Retina (tissue), 1 donor: ENCODE measurements at places on chromosomes 11 and 22.

DNA sequence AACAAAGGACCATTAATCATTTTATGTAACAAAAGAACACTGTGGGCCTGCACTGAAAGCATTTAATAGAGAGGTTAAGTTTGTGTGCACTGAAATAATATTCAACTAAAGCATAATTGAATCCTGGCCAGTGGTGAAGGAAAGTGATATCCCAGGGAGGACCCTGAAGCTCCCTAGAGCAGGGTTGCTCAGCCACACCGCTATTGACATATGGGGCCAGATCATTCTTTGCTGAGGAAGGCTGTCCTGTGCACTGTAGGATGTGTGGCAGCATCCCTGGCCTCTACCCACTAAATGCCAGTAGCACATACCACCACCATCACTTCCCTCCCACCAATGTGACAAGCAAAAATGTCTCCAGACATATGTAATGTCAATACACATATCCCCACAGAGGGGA, 166.1 kb upstream of the MTNR1B start:
- peak; percentile 27 for DNase-seq

GRCh38 chr11:16013649-16014275, 342.6 kb downstream of the SOX6 start:
- no peak for DNase-seq

DNA sequence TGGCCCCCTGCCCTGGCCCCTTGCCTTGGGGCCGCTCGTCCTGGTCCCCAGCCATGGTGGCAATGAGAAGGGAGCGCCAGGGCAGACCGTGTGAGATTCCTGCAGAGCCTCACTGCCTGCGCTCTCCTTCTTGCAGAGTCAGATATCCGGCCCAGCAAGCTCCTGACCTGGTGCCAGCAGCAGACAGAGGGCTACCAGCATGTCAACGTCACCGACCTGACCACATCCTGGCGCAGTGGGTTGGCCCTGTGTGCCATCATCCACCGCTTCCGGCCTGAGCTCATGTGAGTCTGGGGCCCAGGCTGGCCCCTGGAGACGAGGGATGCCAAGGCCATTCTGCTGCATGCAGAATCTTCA, 114.1 kb downstream of the MICAL2 start:
- no peak for DNase-seq

DNA sequence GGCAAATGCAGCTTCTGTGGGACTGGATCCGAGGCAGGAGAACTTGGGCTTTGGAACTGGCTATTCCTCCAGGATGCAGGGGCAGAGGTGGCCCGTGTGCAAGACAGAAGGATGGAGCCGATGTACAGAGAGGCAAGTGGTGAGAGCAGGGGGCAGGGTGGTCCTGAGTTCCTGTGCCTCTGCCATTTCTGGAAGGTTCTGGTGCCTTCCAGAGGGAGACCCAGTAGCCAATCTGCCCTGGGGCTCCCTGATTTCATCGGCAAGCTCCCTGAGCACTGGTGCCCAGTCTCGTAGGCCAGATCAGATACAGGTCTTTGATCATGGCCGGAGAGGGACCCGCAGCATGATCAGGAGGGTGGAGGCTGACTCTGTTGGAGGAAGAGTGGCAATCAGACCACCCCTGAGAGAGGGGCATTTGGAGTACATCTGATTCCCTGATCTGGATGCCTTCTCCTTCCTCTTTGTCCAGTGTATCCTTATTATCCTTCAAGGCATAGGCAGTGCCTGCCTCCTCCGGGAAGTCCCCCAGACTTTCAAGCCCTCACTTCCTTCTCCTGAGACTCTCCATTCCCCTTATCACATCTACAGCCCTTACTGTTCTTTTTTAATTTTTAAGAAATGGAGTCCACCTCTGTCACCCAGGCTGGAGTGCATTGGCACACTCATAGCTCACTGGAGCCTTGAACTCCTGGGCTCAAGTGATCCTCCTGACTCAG, 9.7 kb downstream of the MRGPRD start:
- no peak for DNase-seq

DNA sequence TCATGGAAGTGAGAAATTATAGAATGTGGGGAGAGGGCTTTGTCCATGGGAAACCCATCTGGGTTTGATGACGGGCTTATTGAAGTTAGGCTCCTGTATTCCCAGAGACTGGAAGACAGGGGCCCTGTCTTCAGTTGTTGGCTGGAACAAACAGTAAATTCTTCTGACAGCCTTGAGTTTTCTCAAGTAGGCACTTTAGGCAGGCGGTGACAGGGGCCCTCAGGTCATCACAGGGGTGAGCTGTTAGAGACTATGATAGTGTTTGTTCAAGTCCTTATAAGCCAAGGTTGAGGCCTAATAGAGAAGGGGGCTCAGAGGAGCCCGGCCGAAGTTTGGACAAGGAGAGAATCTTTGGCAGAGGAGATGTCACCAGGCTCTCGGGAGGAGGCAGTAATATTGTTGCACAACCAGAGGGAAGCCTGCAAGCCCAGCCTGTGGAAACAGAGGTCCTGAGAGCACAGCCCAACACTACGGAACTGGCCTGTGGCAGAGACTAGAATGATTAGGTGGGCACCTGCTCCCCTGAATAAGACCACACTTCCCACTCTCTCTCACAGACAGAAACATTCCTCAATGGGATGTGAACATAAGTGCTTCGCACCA, 20.2 kb upstream of the IL17RA start:
- DNase-seq: no peak

GRCh38 chr11:109422870-109423465, 978 bp downstream of the C11orf87 start:
- DNase-seq: peak; percentile 87

- no peak for DNase-seq
Observed at GRCh38 chr11:117519170-117519569, 191.5 kb downstream of the CEP164 start.

DNA sequence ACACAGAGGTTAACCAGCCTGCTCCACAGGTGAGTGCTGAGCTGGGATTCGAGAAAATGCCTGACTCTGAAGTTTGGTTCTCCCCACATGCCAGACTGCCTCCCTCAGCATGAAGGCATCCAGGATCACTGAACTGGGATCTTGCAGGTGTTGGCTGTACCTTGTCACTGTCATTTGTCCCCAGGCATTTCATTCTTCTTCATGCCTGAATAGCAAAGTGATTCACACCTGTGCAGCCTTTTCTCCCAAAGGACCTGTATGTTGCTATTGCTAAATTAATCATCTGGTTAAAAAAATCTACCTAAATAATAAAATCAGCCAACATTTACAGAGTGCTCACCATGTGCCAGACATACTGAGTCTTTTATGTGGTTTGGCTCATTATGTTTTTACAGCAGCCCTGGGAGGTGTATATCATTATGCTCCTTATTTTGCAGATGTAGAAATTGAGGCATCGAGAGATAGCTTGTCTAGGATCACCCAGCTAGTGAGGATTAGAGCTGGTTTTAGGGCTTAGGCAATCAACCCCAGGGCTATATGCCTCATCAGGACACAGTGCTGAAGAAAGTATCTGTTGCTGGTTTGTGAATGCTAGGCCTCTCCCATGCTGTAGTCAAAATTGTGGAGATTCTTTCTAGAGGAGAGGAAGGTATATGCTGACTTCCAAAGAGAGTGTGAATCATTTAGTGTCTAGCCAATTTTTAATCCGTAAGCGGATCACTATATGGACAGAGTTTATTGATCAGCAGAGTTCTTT, 204.4 kb downstream of the HIPK3 start:
- DNase-seq: no peak

GRCh38 chr22:47836957-47837356, 1074.5 kb downstream of the TBC1D22A start:
- DNase-seq: no peak

GRCh38 chr11:32464078-32464477, 28.7 kb upstream of the WT1 start:
- no peak for DNase-seq
